Fibroblast of skin of back (primary cell): ENCODE measurements at places on chromosomes 3 and 15.

DNA sequence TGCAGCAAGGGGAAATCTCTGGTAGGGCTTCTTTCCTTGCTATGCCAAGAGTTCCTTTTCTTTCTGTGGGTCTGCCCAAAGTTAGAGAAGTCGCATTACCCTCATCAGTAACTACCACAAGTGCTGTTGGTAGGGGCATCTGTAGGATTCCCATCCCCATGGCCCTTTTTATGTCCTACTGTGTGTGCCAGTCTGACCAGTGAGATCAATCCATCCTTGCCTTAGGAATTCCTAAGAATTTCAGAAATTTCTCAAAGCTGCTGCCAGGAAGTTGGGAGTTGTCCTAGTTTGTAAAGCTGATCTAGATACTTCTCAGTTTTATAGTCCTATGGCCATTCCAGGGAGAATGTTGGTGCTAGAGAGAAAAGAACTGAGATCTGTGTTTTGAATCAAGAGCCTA, 36.5 kb downstream of the SH3GL3 start:
- DNase-seq: no peak

DNA sequence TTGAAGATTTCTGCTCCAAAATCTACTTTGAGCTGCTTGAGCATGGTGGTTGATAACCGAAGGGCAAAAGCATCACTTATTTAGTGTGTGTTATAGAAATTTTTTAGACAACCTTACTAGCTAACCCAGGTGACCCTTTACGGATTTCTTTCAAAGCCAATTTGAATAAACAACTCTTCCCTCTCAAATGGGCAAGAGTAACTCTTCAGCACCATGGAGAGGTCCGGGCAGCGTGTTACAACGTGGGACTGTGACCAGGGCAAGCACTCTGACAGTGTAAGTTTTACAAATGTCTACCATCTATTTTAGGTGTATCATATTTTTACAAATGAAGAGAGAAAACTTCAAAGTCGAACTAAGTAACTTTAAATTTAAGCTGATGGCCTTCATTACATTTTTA, 471.8 kb downstream of the MFSD1 start:
- DNase-seq: peak; percentile 59

- no peak for DNase-seq
Measured at GRCh38 chr3:133820129-133820528, 14.5 kb downstream of the SRPRB start.

DNA sequence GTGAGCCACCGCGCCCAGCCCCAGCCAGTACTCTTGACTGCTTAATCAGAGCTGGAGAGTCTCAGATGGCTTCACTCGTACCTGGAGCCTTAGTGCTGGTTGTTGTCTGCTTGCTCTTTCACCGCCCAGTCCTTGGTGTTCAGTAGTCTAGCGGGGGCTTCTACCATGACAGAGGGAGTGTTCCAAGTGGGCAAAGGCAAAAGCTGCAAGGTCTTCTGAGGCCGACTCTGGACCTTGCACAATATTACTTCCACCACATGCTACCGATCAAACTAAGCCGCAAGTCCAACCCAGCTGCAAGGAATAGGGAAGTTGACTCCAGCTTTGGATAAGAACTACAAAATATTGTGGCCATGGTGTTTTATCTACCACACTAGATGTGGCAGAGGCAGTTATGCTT, 6.6 kb downstream of the PARL start:
- no peak for DNase-seq

DNA sequence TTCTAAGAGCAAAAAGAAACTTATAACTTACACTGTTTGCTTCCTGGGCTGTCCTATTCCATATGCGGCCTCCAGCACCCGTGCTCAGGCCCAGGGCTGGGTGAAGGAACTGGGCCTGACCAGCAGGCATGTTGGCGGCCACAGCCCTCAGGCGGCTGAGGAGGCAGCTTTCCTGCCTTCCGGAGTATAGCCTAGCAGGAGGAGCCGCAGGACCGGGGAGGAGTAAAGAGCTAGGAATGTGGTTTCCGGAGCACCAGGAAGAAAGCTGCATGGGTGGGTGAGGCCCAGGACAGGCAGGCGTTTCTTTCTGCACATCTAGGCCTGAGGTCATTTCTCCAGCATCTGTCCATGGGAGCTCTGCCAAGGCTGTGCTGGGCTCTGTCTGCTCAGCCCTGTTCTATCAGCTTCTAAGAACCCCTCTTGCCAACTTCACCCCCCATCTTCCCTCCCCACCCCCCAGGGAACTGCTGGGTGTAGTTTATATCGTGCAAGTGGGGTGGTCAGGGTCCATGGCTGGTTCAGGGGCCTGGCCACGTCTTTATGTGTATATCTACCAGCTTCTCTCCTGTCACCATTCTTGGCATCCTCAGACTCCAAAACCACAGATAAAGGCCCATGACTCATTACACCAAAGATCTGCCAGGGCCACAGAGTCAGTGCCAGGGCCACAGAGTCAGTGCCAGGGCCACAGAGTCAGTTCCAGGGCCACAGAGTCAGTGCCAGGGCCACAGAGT, 7.8 kb upstream of the KIF7 start:
- peak; percentile 93 for DNase-seq

DNA sequence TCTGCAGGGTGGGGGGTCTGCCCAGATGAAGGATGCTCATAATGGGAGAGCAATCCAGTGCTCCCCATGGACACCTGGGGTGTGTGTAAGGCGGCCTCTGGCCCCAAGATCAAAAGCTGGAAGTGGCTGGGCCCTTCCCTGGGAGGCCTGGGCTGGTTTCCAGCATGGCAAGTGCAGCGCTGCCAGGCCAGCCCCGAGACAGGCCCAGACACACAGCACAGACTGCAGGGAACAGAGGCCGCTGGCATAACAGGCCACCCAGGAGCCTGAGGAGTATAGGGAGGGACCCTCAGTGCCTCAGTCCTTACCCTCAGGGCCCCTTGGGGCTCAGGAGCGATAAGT, 10.0 kb downstream of the ITPKA start:
- no peak for DNase-seq

- peak; percentile 25 for DNase-seq
Measured at GRCh38 chr3:123027292-123028232, at the start of gene SEMA5B. TSS of gene SEMA5B (minus strand) at chr3:123027763. CDS start at chr3:122961263, 66,500 bp downstream.

GRCh38 chr15:65085207-65085753, 8.7 kb downstream of the KBTBD13 start:
- DNase-seq: no peak

GRCh38 chr3:99777210-99777549, 40.5 kb upstream of the CMSS1 start:
- peak; percentile 28 for DNase-seq

- DNase-seq: no peak
Measured at GRCh38 chr3:88403319-88403718, 253.6 kb downstream of the C3orf38 start.

DNA sequence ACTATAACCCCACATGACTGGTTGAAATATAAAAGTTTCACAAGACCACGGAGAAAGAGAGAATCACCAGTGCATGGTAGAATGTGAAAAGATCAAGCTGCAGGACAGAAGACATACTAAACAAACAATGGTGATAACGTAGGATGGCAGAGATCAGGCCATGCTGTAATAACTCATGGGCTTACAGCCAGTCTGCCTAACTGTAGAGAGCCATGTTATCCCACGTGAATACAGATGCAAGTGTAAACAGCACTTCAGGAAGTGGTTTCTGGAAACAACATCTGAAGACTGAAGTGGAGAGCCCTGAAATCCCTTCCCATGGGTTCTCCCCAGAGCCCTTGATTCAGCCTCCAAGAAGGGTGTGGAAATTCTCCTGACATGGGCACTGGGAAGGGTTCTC, 103.2 kb upstream of the SLCO2A1 start:
- no peak for DNase-seq

GRCh38 chr3:9168241-9168741, 81.2 kb downstream of the SRGAP3 start:
- no peak for DNase-seq

- DNase-seq: no peak
Measured at GRCh38 chr15:90145259-90145658, 43.0 kb upstream of the IDH2 start.

- no peak for DNase-seq
Measured at GRCh38 chr3:13027154-13027553, 46.1 kb downstream of the IQSEC1 start.

GRCh38 chr15:76393614-76394013, 57.0 kb downstream of the ISL2 start:
- DNase-seq: peak; percentile 12

DNA sequence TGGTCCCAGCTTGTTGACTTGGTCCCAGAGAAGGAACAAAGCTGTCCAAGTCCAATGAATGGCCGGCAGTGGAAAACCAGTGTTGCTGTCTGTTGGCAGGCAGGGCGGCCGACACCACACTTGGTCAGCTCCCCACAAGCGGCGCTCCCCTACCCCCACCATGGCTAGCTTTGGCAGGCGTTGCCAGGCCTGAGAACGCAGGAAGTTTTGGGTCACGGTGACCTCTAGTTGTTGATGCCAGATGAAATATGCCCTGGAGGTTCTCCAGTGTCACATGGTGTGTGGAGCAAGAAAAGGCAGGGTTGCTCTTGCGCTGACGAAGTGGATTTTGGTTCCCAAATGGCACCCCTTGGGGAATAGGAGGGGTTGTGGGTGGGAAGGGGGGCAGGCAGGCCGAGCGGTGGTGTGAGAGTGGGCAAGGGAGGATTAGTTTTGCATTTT, 72.7 kb upstream of the TPRG1 start:
- no peak for DNase-seq

- DNase-seq: no peak
Measured at GRCh38 chr15:31262901-31263671, 63.5 kb upstream of the KLF13 start.

- DNase-seq: peak; percentile 19
Measured at GRCh38 chr15:29968099-29968894, 114.5 kb upstream of the GOLGA8J start.

- no peak for DNase-seq
Measured at GRCh38 chr3:9247941-9248521, 1.4 kb downstream of the SRGAP3 start.

DNA sequence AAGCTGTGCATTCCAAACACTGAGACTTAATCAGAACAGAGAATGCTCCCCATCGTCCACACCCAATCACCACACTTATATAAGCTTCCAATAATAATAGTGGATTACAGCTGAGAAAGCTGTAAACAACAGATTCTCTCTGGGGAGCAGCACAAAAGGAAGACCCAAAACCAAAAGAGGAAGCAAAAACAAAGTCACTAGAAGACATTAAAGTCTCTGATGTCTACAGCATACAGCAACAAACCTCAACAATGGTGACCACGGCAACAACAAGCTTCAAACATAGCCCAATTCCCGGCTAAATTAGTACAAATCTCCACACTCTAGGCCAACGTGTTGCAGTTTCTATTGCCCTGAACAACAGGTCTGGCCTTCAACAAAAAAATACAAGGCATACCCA, 37.7 kb downstream of the ZDHHC23 start:
- DNase-seq: no peak

DNA sequence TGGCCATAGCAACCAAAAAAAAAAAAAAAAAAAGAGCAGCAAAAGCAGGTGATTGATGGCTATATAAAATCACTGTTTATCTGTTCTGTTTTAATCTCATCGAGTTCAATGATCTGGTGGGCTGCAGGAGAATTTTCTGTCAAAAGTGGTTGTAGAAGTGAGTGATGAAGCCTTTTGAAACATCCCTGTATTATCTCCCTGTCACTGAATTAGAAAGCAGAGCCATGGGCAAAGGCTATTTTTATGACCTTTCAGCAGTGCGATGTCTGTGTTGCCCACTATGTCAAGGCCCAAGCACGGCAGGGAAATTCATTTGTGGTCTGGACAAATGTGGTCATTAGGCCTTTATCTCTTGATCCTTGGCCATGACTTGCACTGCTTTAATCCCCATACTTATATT, 59.9 kb downstream of the OTOL1 start:
- no peak for DNase-seq

DNA sequence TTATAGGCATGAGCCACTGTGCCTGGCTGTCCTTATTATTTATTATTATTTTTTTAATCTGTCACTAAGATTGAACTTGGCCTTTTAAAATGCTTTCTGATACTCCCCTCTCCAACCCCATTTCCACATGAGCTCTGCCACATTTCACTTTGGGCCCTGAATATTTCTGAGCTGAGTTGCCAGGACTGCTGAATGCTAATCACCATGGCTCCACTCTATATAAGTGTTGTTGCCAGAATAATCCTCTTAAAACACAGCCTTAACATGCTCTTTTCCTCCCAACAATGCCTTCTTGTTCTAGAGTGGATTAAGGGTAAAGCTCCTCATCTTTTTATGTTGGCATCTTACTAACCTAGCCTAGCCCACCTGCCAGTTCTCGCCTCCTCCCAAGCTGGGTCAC, 124.4 kb downstream of the PDZRN3 start:
- DNase-seq: peak; percentile 54

- no peak for DNase-seq
Measured at GRCh38 chr3:124799676-124800075, 69.4 kb downstream of the UMPS start.

GRCh38 chr3:44355362-44356033, 16.9 kb downstream of the TCAIM start:
- DNase-seq: peak; percentile 84

DNA sequence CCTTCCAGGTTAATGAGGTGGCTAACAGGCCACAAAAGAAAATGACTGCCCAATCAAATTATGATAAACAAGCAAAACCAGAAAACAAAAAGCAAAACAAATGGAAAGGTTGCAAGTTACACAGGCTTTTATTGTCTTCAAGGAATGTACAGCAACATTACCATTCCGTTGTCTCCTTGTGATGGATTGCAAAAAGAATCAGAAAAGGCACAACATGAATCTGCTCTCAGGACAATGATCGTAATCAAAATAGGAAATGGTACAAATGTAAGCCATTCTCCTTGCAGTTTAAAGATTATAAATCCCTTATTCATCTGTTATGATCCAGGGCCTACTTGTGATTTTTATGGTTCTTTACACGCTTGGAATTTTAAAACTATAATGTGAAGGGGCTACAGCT, 125.8 kb downstream of the ECT2 start:
- DNase-seq: no peak

DNA sequence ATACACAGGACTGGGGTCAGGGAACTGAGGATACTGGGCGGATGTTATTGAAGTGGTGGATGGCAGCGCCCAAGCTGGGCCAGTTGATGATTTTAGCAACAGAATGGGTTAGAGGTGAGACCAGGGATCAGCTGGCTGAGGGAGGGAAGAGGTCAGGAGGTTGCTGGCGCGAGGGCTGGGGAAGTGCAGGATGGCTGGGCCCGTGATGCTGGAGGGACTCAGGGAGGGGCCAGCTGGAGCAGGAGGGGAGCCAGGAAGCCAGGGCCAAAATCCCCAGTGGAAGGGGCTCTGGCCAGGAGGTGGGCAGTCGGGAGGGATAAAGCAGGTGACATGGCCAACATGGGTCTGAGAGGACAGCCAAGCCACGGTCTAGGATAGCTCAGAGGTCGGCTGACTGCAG, 178.0 kb downstream of the NSMCE3 start:
- no peak for DNase-seq

- DNase-seq: peak; percentile 46
Measured at GRCh38 chr3:50157827-50158529, 2.9 kb downstream of the SEMA3F start.

- no peak for DNase-seq
Measured at GRCh38 chr3:144129536-144130214, 158.1 kb downstream of the DIPK2A start.
